T-helper 2 cell treated with Interferon-gamma antibody and Interleukin-4, amounts not matched to agents 5 μg/mL and 100 μg/mL, for 36 hours (primary cell): ENCODE measurements at places on chromosomes 7 and 10.

DNA sequence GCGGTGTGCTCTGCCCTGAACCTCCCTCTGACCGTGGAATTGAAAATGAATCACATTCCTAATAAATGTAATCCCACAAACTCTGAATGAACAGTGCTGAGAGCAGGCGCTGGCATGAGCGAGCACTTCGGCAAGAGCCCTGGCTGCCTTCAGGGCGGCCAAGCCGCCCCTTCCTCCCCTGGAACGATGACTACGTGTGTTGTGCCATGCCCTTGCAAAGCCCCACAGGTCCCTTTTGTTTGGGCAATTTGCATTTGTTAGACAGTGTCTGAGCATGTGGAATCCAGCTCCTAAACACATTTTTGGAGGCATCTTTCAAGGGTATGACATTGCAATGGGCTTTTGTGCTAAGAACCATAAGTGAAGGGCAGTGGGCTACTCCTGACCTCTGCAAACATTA lies 95.6 kb upstream of the MKI67 start:
- no peak for DNase-seq

DNA sequence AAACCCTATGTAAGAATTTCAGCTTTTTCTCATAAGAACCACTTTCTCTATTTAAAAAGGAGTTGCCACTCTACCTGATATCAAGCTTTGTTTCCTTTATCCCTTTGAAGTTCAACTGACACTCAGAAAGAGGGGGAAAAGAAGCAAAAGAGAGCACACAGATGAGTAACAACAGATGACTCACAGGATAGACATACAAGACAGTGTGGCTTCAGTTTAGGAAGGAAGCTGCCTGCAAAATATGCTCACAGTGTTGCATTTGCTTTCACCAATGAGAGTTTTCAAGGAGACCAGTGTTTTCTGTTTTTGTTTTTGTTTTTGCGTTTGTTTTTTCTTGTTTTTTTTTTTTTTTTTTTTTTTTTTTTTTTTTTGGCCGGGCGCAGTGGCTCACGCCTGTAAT lies 1181.6 kb downstream of the DNAJB9 start:
- DNase-seq = no peak

DNA sequence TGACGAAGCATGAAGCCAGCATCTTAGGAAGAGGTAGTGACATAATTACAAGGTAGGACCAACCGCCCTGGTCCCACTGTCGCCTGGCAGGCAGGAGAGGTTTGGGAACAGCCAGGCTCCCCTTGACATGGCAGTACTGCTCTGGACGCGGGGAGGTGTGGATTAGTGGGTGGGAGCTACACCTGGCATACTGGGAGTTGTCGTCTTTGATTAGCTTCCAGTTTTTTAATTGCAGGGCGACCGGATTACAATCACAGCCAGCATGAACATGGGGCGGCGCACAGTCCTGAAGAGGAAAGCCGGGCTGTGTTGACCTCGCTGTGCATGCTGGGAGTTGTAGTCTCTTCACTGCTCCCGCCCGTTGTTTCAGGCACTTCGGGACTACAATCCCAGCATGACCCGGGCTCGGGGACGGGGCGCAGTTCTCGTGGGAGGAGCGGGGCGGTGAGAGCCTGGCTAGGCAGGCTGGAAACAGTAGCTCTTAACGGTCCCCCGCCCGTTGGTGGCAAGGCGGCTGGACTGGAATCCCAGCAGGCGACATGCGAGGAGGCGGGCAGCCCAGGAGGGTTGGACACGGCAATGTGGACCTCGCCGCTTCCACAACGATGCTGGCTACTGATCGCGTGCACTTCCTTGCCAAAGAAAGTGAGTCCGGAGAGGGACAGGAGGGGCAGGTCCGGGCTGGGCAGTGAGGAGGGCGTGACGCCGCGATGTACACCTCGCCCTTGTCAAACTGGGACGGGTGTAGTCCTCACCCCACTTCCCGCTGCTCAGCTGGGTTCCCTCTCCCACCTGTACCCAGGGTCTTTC lies 98.0 kb upstream of the ZNF722 start:
- DNase-seq = peak; percentile 58

- DNase-seq = no peak
These were observed 44.6 kb downstream of the WAC start for GRCh38 chr10:28577506-28577905.

- no peak for DNase-seq
These were observed 224.5 kb downstream of the DYNC1I1 start for GRCh38 chr7:95996886-95997285.

DNA sequence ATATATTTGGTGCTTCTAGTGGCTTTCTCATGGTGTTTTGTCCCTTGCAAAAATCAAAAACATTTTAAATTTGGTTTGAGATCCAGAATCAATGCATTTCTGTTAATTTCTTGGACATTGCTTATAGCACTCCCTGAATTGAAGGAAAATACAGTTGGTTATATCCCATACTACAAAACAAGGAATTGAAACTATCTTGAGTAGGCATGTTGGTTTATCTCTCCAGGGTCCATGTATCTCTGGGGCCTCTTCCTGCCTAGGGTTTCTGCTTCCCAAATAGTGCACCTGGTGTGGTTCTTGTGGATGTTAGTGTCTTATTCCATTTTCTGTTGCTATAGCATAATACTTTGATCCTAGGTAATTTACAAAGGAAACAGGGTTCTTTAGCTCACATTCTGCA lies 212.4 kb downstream of the CAMK1D start:
- DNase-seq = no peak

DNA sequence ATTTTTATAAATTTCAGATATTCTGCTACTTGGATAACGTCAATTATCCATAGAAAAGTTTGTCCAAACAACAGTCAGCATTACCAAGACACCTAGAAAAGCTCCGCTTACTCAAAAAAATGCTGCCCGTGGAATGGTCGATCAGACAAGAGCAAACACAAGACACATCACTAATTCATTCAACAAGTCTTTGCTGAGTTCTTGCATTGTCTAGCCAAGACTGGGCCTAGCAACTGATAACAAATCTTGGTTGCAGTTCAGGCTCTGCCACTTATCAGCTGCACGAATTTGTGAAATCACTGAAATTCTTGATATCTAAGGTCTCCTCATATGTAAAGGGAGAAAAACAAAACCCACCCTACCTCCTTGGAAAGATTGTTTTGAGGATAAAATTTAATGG lies 168.3 kb downstream of the AKR1D1 start:
- DNase-seq = no peak

DNA sequence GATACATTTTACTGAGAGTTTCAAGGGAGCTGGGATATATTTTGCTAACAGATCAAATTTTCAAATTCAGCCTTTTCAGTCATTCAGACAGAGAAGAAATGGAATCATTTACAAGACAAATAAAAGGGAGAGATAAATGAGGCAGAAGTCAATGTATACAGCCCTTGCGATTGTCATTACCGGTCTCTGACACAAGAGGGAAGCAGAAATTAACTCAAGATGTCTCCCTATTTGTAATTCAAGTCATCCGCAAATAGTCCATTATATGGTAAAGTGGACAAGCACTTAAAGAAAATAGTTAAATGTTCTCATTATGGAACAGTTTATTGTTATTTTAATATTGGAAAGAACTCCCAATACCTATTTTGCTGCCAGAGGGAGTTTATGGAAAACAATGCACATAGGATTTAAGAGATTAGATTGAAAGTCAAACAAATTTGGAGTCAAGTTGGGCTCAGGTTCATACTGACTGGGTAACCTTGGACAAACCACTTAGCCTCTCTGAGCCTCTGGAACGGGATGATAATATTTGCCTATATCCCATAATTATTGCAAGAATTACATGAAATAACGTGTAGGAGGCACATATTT lies 89.3 kb upstream of the PRKCQ start:
- DNase-seq = no peak

DNA sequence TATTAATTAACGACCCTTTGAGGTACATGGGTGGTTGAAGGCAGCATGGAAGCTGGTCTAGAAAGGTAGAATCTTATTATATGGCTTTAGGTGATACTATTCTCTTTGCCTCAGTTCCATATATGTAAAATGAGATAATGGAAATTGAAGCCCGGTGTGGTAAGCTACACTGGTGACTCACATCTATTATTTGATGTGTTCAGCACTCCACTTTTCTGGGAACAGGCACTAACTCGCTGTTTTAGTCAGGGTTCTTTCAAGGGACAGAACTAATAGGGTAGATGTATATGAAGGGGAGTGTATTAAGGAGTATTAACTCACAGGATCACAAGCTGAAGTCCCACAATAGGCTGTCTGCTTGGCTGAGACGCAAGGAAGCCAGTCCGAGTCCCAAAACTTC lies 4.4 kb upstream of the TRUB1 start:
- DNase-seq = no peak

DNA sequence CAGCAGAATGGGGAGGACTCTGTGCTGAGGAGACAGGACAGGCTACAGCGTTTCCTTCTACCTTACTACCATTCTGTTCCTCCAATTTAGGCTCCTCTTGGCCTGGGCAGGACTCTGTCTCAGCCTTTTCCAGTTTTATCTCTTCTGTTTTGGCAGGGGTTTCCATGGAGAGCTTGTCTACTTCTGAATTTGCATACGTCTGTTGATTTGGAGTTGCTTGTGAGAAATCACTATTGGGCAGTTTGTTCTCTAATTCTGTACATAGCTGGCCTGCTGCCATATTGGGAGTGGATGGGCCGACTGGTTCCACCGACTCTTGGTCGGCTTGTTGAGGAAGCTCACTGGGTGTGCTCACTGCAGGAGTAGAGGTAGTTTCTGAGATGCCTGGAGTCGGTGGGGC lies 136.8 kb downstream of the GALNT11 start:
- DNase-seq = no peak

GRCh38 chr10:63515002-63515763 lies 6.0 kb upstream of the REEP3 start:
- peak; percentile 63 for DNase-seq

- DNase-seq = no peak
These were observed 13.9 kb downstream of the RHBDD2 start for GRCh38 chr7:75892634-75893272.

DNA sequence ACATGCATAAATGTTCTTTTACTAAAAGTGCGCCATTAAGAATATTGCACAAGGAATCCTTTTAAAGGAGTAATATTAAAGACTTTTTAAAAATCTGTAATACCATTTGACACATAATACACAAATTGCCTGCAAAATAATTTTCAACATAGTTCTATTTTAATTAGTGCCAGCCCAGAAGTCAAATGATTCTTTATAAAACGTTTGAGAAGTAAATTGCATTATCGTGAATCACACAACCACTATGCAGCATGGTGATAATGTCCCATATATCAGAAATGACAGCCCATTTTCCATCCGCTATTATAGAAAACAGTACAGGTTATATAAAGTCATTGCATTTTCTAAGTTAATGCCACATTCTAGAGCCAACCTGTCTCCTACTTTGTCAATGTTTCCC lies 324.0 kb downstream of the IPMK start:
- DNase-seq = no peak

GRCh38 chr10:5828725-5829124 lies 15.5 kb upstream of the GDI2 start:
- DNase-seq = no peak

GRCh38 chr10:25865267-25865666 lies 68.8 kb upstream of the MYO3A start:
- DNase-seq = no peak

- no peak for DNase-seq
These were observed 14.0 kb downstream of the ADAM8 start for GRCh38 chr10:133262696-133263095.

- DNase-seq = no peak
These were observed 38.8 kb upstream of the ZRANB1 start for GRCh38 chr10:124903111-124903510.

DNA sequence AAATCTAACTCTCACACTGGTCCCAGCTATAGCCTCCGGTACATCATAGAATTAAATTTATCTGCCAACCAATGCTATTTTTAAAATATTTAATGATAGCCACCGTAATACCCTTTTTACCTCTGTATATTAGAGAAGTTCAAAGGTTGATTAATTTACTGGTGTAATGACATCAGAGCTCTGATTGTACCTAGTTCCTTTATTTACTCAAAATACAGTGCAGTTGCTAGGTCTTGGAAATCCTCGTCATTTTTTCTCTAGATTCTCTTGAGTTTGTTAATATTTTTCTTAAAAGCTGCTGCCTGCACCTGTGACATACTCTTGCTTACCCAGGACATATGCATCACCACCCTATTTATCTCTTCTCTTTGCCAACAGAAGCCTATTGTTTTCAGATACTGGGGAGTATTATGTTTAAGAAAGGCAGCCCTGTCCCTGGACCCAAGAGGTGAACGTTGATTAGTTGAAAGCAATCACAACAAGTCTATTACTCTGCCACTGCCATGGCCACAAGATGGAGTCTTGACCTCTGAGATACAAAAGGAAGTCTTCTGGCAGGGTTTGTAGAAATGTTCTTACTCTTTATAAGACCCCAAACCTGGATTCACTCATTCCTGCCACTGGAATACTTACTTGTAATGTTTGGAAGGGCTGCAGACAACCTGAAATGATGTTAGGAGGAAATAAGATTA lies 25.6 kb upstream of the TMEM26 start:
- no peak for DNase-seq

DNA sequence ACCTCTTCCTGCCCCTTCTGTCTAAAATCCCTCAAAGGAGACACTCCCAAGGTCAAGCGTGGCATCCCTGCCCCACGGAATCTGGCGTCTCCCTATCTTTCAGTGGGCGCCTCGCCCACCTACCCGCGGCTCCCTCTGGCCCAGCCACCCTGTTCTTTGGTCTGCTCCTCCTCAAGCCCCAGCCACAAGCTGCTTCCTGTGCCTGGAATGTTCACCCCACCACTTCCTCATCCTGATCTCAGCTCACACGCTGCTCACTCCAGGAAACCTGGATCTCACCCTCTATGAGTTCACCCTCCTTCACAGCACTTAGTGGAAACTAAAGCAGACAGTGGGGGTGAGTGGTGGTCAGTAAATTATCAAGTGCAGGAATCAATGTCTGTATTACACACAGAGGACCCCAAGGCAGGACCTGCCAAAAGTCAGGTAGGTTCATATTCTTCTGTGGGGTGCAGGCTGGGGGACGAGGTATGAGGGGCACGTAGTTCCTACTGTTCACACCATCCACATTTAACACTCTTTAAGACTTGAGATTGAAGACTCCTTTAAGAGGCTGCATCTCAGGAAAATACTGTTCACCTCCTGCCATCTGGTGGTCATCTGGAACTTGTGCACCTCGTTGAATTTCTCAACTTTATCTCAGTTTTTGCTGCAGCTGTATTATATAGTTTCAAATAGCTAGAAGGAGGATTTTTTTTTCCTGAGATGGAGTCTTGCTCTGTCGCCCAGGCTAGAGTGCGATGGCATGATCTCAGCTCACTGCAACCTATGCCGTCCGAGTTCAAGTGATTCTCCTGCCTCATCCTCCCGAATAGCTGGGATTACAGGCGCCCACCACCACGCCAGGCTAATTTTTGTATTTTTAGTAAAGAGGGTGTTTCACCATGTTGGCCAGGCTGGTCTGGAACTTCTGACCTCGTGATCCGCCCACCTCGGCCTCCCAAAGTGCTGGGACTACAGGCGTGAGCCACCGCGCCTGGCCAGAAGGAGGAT lies 166.6 kb downstream of the ARHGAP21 start:
- no peak for DNase-seq

DNA sequence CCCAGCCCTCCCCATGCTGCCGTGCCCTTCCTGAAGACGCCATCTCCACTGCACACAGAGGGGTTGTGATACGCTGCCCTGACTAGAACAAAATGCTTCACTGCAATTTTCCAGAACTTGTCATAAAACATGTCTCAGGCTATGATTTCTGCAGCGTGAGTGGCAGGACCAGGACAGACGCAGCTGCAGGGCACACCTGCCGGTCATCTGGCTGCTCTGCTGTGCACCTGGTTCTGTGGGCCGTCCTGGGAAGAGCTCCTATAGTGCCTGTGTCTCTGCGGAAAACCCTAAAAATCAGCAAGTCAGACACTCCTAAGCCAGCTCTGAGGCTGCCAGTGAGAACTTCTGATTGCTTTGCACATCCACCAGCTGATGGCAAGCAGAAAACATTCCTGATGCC lies 39.7 kb upstream of the DIP2C start:
- DNase-seq = no peak
